ENCODE measurements at places on chromosomes 7 and 10.

- DNase-seq: no peak
Observed at GRCh38 chr7:1244700-1245523, 12.2 kb downstream of the UNCX start.

GRCh38 chr7:111780527-111780926, 218.2 kb upstream of the IMMP2L start:
- no peak for DNase-seq

DNA sequence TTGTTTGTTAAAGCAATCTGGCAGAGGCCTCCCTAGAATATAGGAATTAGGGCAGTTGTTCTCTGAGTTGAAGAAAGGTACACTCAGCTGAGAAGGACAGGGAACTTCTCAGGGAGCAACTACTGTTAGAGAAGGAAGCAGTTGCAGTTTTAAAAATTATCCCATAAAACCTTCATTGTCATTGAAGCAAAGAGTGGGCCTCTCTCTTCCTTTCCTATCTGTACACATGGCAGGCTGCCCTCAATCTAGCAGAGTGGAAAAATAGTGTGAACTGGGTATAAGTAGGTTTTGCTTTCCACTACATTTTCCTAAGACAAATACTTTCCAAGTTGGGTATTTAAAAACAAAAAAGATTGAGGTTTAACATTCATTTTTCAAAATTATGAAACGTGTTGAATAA, 236.7 kb upstream of the KLF14 start:
- no peak for DNase-seq

DNA sequence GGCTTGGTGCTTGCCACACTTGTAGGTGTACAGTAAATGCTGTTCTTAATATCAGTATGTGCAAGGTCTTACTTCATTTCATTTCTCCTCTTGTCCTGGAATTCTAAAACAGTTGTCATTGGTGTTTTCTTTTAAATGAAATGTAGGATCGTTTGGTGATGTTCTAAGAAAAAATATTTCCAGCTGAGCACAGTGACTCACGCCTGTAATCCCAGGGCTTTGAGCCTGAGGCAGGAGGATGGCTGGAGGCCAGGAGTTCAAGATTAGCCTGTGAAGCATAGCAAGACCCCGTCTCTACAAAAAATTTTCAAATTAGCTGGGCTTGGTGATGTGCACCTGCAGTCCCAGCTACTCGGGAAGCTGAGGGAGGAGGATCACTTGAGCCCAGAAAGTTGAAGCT, 32.6 kb upstream of the ELN start:
- no peak for DNase-seq

GRCh38 chr10:17756557-17757217, 4.7 kb downstream of the TMEM236 start:
- DNase-seq: no peak

- no peak for DNase-seq
Observed at GRCh38 chr10:60410970-60411369, 21.3 kb upstream of the ANK3 start.

DNA sequence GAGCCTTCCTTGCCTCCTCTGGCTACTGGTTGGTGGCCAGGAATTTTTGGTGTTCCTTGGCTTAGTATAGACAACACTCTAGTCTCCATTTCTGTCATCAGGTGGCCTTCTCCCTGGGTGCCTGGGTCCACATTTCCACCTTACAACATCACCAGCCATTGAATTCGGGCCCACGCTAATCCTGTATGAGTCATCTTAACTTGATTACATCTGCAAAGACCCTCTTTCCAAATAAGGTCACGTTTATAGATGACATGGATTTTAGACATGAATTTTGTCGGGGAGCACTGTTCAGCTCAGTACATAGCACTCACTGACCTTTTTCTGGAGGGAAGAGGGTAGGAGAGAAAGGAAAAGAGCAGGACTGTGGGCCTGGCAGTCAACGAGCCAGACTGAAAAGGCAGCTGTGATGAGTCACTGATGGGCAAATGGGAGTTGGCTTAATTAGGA, 39.4 kb downstream of the MMRN2 start:
- no peak for DNase-seq

DNA sequence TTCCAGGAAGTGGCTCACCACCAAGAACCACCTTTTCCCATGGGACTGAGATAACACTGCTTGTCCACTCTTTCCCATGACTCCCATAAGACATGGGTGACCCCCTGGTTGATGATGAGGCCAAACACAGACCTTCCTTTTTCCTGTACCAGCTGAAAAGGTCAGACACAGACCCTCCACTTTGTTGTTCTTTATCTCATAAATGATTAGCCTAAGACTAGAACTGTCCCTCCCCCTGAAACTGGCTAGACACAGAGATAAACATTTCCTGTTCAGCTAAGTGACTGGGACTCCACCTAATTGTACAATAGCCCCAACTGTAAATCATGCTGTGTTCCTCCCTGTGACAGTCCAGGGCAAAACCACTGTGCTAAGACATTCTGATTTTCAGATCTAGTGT, 8.2 kb upstream of the NRG3 start:
- DNase-seq: no peak

GRCh38 chr7:20310301-20310700, 20.4 kb upstream of the ITGB8 start:
- no peak for DNase-seq

DNA sequence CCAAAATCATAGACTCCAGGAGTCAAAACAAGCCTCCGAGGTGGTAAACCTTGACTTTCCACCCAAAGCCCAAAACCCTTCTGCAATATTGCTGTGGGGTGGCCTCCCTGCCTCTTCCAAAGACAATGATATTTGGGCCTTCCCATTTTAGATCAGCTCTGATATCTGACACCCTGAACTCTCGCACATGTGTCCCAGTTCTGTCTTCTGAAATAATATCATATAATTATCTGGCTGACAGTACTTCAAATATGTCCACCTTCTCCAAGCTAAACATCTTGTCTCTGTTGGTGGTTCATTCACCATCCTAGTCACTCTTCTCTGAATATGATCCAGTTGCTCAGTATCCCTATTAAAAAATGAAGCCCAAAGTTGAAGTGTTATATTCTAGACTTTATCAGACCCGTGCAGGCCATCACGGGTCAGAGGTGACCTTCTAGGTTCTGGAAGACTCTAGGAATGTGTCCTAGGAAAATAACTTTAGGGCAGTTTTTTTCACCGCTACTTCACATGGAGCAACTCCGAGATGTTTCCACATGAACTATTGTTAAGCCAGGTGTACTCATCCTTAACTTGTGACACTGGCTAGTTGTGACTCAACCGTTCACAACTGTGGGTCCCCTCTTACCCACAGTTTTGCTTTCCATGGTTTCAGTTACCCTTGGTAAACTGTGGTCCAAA, 6.3 kb downstream of the TECTB start:
- DNase-seq: no peak

DNA sequence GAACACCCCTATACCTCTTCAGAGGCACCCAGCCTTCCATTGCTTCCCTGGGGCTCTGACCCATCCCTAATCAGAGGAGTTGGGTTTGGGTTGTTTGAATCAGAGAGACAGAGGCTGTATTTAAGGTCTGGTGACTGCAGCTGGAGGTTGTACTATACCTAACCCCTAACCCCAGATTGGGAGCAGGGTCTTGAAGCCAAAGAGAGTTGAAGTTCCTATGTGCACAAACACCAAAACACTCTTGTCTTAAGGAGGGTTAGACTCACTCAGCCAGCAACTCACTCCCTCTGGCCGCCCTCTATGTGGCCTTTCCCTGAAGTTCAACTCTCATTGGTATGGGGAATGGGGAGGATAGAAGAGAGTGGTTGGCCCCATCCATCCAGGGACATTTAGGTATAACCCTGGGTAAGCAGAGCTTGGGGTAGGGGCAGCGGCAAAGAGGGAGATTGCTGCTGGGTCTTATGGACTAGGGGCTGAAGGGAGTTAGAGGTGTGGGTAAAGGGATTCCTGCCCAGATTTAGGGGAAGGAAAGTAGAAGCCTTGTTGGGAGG, 80.0 kb downstream of the PAX2 start:
- no peak for DNase-seq

- DNase-seq: no peak
Observed at GRCh38 chr10:123144697-123145541, 3.0 kb upstream of the HMX2 start.

DNA sequence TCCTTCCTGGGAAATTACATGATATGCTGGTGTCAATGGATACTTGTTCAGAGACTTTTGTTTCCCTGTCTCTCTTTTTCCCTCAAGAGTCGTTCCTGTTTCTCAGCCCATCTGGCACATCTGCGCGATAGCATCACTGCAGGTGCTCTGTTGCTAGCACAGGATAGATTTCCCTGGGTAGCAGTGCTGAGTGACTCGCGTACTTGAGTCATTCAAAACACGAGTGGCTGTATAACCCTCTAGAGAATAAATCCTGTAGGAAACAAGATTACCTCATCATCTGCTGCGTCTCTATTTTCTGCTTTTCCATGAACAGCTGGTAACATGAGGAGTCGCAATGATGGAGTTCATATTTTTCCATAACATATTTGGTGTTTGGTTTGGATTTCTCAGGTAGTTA, 452.0 kb upstream of the FZD8 start:
- DNase-seq: no peak

DNA sequence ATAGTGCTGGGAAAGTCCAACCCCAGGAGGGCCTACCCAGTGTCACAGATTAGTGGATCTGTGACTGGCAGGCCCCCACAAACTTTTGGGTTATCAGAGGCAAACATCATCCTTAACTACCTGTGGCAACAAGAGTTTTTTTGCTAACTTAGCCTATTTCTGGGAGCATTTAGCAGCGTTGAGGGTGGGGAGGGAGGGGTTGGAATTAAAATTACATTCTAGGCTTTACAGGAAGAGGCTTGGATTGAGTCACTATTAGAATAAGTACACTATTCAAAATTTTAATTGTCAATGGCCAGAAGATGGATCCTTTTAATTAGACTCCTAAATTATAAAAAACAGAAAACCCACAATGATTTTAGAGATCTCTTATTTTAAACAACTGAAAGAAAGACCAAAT, 267.9 kb upstream of the NPSR1 start:
- DNase-seq: no peak

DNA sequence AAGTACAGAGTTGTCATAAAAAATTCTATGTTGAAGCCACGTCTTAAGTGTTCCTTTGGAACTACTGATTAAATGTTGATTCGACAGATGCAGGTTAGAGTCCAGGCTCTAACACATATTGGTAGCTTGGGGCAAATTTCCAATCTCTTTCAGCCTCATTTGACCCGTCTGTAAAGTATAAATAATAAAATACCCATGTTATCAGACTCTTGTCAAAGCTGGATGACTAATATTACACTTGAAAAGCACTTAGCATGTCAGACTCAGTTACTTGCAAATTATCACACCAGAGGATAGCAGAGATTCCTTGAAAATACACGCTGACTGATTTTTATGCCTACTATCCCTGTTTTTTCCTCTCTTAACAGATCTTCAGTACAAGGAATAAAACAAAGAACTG, 18.1 kb upstream of the MACC1 start:
- no peak for DNase-seq

- no peak for DNase-seq
Observed at GRCh38 chr7:85239109-85239508, 52.3 kb upstream of the SEMA3D start.

All from NCI-H187 treated with DMSO at 0.1 percent for 48 hours (cell line).